CD8-positive, alpha-beta T cell (primary cell): ENCODE measurements at places on chromosomes 3 and 15.

GRCh38 chr3:13072239-13072599, 1.0 kb downstream of the IQSEC1 start:
- DNase-seq, result no peak

- no peak for DNase-seq
These were observed 2.8 kb downstream of the CHD2 start for GRCh38 chr15:92902737-92903593.

DNA sequence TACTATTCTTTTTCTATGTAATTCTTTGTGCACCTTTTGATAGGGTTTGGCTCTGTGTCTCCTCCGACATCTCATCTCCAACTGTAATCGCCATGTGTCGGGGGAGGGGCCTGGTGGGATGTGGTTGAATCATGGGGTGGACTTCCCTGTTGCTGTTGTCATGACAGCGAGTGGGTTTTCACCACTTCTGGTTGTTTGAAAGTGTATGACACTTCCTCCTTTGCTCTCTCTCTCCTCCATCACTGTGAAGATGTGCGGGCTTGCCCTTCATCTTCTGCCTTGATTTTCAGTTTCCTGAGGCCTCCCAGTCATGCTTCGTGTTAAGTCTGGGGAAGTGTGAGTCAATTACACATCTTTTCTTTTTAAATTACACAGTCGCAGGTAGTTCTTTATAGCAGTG, 225.8 kb upstream of the DPPA4 start:
- DNase-seq, result peak; percentile 46

- no peak for DNase-seq
These were observed 21.8 kb upstream of the KLHL6 start for GRCh38 chr3:183577346-183577745.

DNA sequence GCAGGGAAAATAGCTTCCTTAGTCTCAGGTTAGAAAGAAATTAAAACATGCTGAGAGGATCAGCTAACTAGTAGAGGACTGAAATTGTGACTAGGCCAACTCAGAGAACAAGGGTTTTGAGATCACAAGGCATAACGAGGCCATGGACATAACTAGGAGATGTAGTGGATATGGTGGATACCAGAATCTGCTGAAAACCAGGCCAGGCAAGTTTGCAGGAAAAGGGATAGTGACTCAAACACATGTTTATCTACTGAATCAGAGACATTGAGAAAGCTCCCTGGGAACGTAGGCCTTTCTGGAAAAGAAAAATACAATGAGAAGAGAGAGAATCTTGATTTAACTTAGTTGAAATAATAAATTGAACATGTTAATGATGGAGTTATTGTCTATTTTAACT, 326.5 kb upstream of the GBE1 start:
- DNase-seq, result no peak

GRCh38 chr15:34014556-34014955, 24.4 kb downstream of the AVEN start:
- DNase-seq, result no peak

DNA sequence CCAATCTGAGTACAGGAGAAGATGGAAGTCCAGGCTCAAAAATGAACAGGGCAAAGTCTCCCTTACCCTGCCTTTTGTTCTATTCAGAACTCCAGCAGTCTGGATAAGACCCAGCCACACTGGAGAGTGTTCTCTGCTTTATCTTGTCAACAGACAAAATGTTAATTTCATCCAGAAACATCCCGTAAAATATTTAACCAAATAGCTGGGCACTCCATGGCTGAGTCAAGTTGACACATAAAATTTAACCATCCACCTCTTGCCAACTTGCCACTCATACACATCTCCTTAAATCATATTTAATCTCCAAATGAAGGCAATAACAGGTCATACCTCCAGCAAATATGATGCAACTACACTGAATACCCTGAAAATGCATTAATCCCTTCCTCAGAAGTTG, 33.6 kb downstream of the MKRN3 start:
- no peak for DNase-seq

DNA sequence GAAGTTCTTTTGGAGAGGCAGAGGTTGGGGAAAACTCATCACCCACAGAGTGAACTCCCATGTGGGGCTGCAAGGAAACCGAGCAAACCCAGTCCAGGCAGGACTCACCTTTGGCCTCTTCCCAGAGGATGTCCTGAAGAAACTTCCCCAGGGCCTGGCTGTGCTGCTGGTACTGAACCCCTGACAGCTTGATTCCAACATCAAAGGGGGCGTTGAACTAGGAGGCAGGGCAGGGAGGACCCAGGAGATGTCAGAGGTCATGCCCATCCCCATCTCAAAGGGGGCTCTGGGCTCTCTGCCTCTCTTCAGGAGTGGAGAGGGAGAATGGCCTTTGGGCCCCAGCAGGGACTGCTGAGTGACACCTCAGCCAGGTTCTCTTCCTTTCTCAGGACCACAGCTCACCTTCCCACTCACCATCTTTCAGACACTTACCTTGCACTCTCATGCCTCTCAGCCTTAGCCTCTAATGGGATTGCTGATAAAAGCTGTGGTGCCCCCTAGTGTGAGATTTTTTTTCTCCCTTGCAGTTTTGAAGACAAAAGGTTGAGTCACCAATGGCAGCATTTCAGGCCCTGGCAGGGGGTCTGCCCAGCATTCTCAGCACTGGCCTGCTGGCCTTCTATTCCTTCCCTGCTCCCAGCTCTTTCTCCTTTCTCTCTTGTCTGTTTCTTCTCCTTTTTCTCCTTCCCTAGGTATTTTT, 6.0 kb downstream of the GHRL start:
- no peak for DNase-seq

GRCh38 chr3:188272481-188273372, 118.8 kb downstream of the LPP start:
- DNase-seq, result no peak

DNA sequence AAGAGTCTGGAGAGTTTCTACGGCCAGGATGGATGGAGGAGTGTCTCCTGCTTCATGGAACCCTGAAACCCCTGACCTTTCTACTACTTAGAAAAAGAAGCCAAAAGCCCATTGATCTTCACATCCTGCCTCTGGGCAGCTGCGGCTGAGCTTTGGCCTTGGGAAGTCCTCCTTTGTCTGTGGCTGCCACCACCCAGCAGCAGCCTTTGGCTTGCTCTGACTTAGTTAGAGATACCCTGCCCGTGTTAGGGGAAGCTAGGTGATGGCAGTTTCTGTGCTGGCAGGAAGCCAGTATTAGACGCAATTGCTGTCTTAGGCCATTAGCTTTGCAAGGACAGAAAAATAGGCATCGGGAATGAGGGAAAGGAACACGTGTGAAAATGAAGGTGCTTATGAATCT, 18.8 kb downstream of the APH1B start:
- DNase-seq, result no peak

DNA sequence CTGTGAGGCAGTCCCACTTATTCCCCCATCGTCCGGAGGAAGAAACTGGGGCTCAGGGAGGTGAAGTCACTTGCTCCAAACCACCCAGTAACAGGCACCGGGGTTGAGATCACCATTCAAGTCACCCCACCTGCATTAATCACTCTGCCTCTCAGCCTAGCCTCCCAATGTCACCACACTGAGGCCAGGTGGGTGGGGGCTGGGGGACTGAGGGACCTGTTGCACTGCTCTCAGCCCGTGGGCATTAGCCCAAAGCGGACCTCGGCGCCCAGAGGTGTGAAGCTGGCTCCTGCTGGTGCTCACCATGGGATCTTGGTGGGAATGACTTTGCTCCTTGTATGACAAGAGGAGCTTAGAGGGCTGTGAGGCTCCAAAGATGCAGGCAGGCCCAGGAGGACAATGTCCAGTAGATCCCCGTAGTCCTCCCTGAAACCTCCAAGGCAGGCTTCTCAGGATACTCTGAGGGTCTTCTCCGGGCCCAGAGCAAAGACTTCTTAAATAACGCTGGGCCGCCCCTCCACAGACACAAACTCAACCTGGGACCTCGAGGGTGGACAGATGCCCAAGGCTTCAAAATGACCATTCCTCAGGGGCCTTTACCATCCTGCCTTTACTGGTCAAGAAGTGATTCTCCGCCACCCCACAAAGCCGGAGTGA, 1.7 kb downstream of the NT5DC2 start:
- no peak for DNase-seq

DNA sequence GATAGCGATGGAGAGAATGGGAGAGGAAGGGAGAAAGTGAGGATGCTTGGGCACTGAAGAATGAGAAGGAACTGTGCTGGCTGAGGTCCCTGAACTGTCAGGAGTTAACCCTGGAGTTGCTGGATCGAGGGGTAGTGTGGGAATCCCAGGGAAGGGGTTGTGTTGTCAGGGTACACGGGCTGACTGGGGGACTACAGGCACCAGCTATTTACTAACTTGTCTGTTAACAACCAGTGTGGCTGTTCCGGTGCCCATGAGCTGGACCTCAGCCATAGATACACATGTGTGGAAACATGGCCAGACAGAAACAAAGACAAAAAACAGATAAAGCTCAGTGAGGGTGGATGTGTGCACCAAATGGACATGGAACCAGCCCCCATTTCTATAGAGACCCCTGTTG, 55.1 kb downstream of the GASK1A start:
- no peak for DNase-seq

DNA sequence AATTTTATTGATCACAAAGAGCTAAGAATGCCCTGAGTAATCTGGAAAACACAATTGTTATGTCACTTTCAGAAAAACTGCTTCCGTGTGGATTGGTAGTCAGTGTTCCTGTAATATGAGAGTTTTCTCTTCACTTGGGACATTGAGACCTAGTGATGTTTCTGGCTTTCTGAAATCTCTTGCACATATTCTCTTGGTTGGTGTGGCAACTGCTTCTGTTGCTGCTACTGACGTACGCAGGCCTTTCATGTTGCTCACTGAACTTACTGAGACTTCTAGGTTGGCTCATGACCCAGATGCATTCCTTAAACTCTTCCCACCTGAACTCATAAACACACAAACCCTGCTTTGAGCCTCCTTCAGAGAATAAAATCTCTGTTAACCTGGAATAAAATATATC, 175.0 kb upstream of the PFN2 start:
- no peak for DNase-seq

GRCh38 chr3:166570102-166570501, 732.9 kb upstream of the BCHE start:
- no peak for DNase-seq

- DNase-seq, result no peak
These were observed 94.5 kb upstream of the MYZAP start for GRCh38 chr15:57496946-57497869.

- no peak for DNase-seq
These were observed 1.1 kb downstream of the SH2D7 start for GRCh38 chr15:78093242-78094020.
